AG08395 (cell line): ENCODE measurements at places on chromosomes 3 and 15.
A peak's percentile ranks its signal among the peaks of the same experiment; 100 is the strongest.

GRCh38 chr15:74781431-74782258, at the start of gene CSK:
TSS of gene CSK (plus strand) at chr15:74782080. CDS start at chr15:74798298, 16,218 bp downstream.
- peak; percentile 97 for DNase-seq

DNA sequence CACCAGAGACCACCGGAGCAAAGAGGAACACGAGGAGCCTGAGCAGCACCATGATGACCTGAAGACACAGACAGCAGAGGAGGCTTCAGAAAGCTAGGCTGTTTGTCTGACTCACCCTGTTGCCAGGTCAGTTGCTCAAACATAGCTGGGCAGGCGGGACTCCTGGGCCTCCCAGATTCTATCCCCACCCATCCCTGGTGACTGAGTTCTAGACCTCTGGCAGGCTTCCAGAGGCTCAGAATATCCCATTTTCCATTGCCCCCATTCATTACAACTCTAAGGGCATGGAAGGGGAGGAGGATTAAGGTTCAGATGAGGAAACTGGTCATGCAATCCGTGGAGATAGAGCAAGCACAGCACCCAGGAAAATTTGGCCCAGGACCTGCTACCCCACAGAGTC, at the start of gene CDHR4:
Gene CDHR4 (minus strand): TSS at position 113 of the 400 bp plus-strand sequence. CDS start 61 bp downstream, at position 52.
- DNase-seq = peak; percentile 96

DNA sequence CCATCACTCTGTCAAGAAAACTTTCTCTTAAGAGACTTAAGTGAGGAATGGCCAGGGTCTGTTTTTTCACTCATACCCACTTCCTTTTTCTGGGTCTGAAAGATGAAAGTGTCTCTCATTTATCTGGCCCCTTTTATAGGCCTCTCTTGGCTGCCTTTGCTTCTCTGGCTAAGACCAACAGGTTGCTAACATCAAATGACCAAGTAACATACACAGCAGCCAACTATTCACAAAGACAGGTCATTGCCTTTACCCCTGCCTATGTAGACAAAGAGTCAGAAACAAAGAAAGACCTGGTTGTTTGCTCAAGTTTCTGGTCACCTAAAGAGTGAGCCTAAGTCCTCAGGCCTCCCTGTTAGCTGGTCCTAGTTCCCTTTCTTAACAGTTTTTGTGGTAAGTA, 24.0 kb upstream of the CSTA start:
- no peak for DNase-seq

DNA sequence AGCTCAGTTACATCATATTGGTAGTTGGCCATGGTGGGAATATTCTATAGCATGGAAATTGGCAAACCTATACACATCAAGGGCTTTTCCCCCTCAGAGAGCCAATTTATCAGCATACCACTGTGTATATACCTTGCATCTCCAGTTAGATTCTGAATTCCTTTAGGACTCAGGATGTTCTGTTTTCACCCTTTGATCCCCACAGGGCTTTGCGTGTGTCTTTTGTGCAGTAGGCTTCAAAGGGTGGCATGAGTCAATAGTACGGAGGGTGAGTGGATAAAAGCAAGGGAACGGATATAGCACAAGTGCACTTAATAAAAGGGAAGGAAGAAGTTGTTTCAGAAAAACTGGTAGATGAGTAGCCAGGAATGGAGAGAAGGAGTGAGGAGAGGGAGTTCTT, 99.2 kb upstream of the RGMA start:
- DNase-seq = no peak

DNA sequence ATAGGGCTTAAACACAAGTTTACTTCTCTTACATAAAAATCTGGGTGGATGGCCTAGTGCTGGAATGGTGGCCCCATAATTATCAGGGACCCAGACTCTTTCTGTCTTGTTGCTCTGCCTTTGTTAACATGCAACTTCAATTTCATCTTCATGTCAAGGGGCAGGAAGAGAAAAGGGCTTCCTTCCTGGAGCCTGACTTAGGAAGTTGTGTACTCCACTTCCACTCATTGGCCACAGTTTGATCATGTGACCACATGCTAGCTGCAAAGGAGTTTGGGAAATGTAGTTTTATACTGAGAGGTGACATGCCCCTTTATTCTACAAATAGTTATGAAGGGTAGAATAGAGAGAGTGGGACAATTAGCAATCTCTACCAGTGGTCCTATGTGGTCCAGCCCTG, 39.3 kb downstream of the RHCG start:
- peak; percentile 45 for DNase-seq

GRCh38 chr15:71237456-71238188, 122.4 kb downstream of the THSD4 start:
- peak; percentile 95 for DNase-seq
